ENCODE measurements at places on chromosomes 6 and 20.

- peak; percentile 13 for DNase-seq
Measured at GRCh38 chr6:168908166-168908565, 345.5 kb downstream of the THBS2 start.

DNA sequence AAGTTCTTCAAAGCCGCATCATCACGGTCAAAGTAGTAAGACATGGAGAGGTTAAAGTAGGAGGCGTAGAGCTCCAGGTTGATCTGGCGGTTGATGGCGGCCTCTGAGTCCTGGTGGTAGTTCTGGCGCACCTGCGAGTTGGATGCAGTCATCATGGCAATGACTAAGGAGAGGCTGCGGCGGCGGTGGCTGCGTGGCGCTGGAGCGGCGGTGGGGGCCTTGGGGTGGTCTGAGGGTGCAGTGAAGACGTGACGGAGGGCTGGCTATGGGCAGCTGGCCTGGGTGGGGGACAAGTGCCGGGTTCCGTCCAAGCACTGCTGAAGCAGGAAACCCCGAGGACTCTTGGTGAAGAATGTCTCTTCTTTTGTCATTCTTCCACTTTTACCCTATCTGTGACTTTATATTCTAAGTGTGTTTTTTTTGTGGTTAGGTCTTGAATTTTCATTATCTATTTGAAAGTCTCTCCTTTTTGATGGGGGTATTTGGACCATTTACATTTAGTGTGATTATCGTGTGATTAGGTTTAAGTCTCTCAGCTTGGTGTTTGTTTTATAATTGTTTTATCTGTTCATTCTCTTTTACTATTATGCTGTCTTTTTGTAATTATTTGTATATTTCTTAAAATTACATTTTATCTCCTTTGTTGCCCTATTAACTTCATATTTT lies 94.6 kb downstream of the TFAP2B start:
- no peak for DNase-seq

DNA sequence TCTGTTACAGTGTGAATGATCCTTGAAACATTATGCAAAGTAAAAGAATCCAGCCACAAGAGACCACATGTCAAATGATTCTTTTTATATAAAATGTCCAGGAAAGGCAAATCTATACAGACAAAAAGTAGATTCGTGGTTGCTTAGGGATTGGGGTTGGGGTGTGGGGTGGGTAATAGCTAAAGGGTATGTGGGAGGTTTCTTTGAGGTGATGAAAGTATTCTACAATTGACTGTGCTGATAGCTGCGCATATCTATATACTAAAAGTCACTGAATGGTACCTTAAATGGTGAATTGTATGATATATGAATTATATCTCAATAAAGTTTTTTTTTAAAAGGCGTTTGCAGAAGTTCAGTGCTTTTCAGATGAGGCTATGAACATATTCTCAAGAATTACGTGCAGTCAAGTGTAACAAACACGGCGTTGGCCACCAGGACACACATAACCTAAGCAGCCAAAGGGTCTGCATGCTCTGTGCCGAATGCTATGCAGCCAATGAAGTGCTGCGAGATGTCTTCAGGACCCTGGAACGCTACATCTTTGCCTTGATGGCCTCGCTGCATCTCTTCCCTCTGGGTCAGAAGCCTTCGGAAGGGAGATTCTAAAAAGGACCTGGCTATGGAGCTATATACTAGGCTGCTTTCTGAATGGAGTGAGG lies 96.9 kb downstream of the SCML4 start:
- no peak for DNase-seq

- no peak for DNase-seq
Measured at GRCh38 chr6:100404051-100404450, 60.7 kb downstream of the SIM1 start.

DNA sequence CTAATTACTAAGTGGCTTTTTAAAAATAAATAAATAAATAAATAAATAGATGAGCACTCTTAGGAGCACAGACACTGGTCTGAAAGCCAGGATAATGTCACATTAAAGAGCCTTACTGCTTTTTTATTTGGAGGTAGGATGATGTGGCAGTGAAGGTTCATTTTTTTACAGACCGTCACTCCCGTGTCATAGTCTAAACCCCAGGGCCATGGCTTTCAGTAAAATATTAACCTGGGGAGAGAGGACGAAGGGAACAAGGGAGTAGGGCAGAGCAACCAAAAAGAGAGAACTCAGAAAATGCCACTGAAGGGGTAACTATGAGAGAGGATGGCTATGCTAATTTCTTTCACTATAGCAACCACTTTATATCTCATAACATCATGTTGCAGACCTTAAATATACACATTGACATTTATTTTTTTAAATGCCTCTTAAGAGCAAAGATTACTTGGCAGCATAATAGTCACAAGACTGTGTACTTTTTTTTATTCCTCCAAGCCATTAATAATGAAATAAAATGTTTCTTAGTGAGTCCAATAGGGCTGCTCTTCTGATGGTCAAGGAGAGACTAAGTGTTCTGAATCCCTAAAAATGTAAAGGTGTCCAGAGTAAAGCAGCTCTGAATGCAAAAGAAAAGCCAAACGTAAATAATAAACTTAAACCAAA lies 100.9 kb upstream of the SIM1 start:
- no peak for DNase-seq

DNA sequence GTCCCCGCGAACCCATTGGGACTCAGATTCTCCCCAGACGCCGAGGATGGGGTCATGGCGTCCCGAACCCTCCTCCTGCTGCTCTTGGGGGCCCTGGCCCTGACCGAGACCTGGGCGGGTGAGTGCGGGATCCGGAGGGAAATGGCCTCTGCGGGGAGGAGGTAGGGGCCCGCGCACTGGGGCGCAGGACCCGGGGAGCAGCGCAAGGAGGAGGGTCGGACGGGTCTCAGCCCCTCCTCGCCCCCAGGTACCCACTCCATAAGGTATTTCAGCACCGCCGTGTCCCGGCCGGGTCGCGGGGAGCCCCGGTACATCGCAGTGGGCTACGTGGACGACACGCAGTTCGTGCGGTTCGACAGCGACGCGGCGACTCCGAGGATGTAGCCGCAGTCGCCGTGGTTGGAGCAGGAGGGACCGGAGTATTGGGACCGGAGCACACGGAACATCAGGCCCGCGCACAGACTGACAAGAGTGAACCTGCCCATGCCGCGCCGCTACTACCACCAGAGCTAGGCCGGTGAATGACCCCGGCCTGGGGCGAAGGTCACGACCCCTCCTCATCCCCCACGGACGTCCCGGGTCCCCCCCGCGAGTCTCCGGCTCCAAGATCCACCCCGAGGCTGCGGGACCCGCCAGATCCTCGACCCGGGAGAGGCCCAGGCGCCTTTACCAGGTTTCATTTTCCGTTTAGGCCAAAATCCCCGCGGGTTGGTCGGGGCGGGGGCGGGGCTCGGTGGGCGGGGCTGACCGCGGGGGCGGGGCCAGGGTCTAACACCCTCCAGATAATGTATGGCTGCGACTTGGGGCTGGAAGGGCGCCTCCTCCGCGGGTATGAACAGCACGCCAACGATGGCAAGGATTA lies 15.7 kb upstream of the HLA-A start:
- peak; percentile 43 for DNase-seq

GRCh38 chr20:13220194-13220903 lies 725 bp upstream of the ISM1 start:
- DNase-seq, result peak; percentile 62

GRCh38 chr6:138226700-138227315 lies 8.5 kb upstream of the PBOV1 start:
- DNase-seq, result no peak

GRCh38 chr6:154378518-154378917 lies 21.9 kb upstream of the IPCEF1 start:
- no peak for DNase-seq

- peak; percentile 29 for DNase-seq
Measured at GRCh38 chr20:50678169-50678898, 13.0 kb downstream of the RIPOR3 start.

DNA sequence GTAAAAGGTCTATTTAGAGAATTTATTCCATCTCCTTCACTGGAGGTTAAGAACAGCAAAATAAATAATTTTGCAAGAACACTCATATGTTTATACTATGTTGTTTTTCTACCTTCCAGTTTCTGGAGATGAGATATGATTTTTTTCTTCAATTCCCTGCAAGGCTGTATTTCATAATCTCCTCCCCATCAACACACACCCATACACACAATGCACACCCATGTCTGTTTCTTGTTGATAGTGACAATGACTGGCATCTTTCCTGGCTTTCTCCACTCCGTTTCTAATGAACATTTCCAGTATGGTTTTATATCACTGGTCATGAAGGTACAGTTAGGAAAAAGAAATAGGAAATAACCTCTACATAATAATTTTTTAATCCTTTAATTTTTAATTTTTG lies 202.1 kb downstream of the ARHGAP18 start:
- DNase-seq, result no peak

- no peak for DNase-seq
Measured at GRCh38 chr6:1594445-1595200, 15.1 kb upstream of the FOXC1 start.

DNA sequence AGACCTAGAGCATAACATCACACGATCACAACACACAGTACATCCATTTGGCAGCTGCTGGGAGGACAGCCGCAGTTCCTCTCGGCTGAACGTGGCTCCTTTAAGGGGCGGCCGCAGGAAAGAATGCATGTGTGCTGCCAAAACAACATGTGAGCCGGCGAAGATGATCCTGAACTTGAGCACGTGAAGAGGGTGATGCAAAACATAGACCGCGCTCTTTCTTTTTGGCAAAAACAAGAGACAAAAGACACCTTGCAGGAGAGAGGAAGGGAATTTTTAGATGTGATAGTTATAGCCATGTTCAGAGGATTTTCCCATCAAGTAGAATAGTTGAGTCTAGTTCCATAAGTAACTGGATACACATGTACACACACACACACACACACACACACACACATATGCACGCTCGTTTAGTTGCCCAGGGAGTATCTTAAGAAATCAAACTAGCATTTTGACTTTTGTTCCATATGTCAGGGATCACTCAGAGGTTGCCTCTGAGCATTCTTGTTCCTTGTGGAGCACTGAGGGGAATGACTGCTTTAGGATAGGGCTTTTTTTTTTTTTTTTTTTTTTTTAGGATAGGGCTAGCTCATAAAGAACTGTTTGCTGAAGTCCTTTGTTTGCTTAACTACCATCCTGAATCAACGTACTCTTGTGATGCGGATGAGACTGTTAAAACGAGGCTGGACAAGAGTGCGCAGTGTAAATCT lies 21.7 kb upstream of the RANBP9 start:
- peak; percentile 54 for DNase-seq

- DNase-seq, result peak; percentile 49
Measured at GRCh38 chr20:43749734-43750294, 23.0 kb upstream of the GTSF1L start.

- DNase-seq, result peak; percentile 10
Measured at GRCh38 chr6:36914227-36914794, 28.6 kb downstream of the C6orf89 start.

GRCh38 chr6:3561725-3562124 lies 104.9 kb upstream of the SLC22A23 start:
- no peak for DNase-seq

Measured in trophoblast cell (in vitro differentiated cells and primary cell).